Nucleus accumbens (tissue), 56 donors: ENCODE measurements at places on chromosomes 2 and 18.

DNA sequence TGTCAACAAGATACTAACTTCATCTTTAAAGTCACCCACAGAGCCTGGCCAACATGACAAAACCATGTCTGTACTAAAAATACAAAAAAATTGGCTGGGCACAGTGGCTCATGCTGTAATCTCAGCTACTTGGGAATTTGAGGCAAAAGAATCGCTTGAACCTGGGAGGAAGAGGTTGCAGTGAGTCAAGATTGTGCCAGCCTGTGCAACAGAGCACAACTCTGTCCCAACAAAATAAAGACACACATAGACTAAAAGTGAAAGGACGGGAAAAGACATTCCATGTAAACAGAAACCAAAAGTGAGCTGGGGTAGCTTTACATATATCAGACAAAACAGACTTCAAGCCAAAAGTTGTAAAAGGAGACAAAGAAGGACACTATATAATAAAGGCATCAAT, 34.8 kb downstream of the USP34 start:
- no peak for DNase-seq

GRCh38 chr18:59610546-59611140, 86.6 kb downstream of the CCBE1 start:
- DNase-seq, result no peak

DNA sequence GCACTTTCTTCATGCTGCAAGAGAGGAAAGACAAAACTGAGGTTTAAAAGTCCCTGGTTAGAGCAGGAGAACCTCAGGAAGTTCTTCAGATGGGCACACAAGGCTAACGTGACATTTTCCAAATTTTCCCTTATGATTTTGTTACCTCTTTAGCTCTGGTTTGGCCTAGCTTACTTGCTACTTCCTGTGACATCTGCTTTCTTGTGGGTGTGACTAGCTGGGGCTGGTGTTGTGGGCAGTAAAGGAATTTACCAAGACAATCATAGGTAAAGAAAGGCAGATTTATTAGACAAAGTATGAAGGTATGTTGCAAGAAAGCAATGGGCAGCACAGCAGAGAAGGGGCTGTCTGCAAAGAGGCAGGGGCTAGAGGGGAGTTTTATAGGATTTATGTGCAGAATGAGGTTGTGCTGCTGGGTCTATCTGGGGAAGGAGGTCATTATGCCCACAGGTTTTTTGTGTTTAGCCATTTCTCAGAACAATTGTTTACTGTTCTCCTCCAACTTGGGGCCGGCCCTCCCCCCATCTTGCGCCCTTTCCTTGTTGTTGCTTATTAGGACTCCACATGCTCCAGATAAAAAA, 6.7 kb upstream of the TNP1 start:
- DNase-seq, result no peak

DNA sequence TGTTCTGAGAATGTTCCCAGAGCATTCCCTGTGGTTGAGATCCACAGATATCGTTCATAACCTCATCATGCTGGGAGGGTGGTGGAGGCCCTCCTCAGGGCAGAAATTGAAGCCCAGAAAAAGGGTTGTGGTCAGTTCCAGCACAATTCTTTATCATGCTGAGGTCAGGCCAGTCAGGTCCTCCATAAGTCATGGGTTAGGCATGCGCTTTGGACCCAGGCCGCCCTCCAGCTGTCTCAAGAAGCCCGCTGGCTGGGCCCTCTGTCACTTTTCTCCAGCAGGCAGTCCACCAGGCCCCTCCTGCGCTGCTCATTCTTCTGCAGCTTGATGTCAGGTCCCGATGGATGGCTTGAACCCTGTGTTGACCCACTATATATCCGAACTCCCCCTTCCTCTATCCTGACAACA, 151.1 kb upstream of the NT5C1B start:
- no peak for DNase-seq

DNA sequence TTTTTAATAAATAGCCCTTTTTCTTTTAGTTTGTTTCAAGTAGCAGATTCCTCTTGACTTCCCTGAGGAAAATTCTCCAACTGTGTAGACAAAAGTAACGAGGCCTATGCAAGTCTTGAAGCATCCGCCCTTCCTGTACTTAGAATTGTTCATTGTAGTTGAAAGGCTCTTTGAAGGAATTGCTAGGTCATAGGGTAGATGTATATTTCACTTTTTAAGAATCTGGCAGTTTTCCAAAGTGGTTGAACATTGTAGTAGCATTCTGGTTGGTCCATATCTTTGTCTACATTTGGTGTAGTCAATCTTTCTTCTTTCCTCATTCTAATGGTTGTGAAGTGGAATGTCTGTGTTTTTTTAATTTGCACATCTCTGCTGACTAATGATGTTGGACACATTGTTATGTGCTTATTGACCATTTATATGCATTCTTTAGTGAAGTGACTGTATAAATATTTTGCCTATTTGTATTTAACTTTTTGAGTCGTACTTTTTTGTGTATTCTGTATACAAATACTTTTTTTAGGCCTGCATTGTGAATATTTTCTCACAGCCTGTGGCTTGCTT, 5.6 kb upstream of the SERPINB11 start:
- DNase-seq, result no peak

DNA sequence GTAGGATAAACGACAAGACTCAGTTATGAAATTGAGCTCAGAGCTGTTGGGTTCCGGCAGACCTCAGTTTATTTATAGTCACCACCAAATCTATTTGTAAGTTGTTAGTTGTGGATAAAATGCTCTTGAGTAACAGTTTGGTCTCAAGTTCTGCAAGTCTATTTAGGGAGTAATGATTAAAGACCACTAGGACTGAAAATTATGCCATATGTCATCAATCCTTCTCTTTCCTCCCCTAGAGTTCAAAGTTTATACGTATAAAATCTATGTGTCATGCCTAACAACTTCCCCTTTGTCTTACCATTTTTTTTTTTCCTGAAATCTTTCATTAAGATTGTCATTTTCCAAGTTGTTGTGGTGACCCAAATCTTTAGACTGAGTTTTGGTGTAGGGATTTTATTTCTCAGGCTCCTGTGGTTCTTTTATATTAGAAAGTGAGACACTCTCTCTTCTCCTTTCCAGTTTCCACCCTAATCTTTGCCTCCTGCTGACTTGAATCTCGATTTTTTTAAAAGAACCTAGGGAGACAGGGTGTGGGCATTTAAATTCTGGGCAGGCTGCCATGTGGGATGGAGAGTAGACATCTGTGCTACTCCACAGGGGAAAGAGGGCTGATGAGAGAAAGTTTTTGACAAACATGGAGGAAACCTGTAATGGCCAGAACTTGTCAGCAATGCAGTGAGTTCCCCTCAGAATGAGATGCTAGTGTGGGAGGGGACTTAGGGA, 51.0 kb downstream of the LAMA3 start:
- DNase-seq, result no peak

- no peak for DNase-seq
These were observed 79.5 kb upstream of the OTOF start for GRCh38 chr2:26557244-26557925.

GRCh38 chr2:23589220-23589647, 204.3 kb downstream of the KLHL29 start:
- no peak for DNase-seq

DNA sequence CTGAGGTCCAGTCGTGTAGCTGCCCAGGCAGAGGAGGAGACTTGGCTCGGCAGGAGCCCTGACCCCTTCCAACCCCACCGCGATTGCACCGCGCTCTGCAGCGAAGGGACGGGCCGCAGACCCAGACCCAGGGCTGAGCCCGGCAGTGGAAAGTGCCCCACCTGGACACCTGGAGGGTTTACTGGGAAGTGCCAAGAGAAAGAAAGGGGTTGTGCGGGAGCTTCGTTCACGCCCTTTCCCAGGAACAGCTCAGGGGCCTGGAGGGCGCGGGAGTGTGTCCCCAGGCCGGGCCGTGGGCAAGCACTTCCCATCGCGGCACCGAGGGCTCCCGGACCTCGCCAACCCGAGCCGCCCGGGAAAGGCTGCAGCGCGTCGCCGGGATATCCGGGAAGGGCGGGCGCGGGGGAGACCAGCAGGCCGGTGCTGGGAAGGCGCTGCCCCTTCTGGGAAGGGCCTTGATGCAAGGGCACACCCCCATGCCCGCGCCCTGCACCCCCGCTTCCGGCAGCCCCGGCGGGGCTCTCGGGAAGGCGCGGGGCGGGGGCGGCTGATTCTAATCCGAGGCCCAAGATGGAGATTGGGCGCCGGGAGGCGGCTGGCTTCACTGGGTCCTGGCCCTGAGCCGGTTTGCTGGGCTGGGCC, 36.1 kb upstream of the MRPL33 start:
- peak; percentile 68 for DNase-seq
